Naive thymus-derived CD4-positive, alpha-beta T cell (primary cell): ENCODE measurements at places on chromosomes 11 and 22.

DNA sequence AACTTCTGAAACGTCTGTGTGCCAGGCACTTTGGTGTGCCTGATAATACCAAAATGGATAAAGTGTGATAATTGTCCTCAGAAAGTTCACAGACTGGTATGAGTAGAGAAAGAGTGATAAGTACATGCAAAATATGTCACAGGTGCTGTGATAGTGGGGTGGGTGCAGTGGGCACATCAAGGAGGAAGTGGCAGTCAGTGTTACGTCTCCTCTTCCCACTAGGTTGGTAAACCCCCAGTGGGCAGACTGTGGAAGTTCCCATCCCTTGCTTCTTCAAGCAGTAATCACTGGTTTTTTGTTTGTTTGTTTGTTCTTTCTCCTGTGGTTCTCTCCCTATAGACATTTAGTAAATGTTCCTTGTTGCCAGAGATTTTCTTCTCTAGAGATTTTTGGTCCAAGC lies 5.4 kb downstream of the RNF121 start:
- H3K4me3 ChIP-seq: no peak overlapping the region
- H3K4me1 ChIP-seq: peaks cover 12% of the 10 kb centered on the region
- no peak for DNase-seq
- no peaks in the 10 kb centered on the region for H3K27me3 ChIP-seq

- H3K36me3 ChIP-seq: no peaks in the 10 kb centered on the region
- H3K4me1 ChIP-seq: peaks cover 99% of the 10 kb centered on the region
- no peak for DNase-seq
- H3K4me3 ChIP-seq: no peak overlapping the region
Measured at GRCh38 chr11:64866173-64866491, 12.3 kb downstream of the EHD1 start.

DNA sequence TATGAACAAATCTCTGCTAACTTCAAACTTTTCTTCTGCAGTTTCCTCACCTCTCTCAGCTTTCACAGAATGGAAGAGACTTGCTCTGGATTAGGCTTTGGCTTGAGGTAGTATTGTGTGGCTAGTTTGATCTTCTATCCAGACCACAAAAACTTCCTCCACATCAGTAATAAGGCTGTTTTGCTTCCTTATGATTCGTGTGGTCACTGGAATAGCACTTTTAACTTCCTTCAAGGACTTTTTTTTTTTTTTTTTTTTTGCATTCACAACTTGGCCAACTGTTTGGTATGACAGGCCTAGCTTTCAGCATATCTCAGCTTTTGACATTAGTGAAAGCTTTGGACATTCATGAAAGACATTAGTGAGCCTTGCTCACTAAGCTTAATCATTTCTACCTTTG lies 47.5 kb upstream of the LRRC55 start:
- H3K4me3 ChIP-seq: no peak overlapping the region
- no peaks in the 10 kb centered on the region for H3K4me1 ChIP-seq
- H3K36me3 ChIP-seq: no peaks in the 10 kb centered on the region
- no peak for DNase-seq
- no peaks in the 10 kb centered on the region for H3K27me3 ChIP-seq

DNA sequence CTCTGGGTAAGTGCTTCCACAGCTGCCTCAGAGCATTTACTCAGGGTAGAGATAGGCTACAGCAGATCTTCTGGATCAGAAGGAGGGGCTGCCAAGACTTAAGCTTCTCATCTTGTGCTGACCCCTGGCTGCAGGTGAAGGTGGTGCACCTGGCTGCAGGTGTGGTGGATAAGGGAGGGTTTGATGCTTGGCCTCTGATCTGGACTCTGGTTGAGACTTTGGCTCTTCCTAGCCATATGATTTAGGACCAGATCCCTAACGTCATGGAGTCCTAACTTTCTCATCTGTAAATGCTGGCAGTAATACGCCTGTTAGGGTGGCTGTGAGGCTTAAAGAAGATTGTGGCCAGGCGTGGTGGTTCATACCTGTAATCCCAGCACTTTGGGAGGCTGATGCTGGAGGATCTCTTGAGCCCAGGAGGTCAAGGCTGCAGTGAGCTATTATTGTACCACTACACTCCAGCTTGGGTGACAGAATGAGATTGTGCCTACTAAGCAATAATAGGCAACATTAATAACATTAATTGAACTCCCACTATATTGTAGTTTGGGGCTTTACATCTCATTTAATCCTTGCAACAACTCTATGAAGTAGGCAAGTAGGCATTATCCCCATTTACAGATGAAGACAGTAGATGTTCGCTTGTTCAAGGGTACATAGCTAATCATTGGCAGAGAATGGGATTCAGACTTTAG lies 10.7 kb downstream of the DTX4 start:
- H3K27me3 ChIP-seq: no peaks in the 10 kb centered on the region
- no peak overlapping the region for H3K4me3 ChIP-seq
- H3K36me3 ChIP-seq: no peaks in the 10 kb centered on the region
- DNase-seq: no peak
- no peaks in the 10 kb centered on the region for H3K4me1 ChIP-seq
- H3K27ac ChIP-seq: no peak overlapping the region

- no peak for DNase-seq
- no peak overlapping the region for H3K27ac ChIP-seq
- peaks cover 3% of the 10 kb centered on the region for H3K4me1 ChIP-seq
- no peaks in the 10 kb centered on the region for H3K27me3 ChIP-seq
- no peaks in the 10 kb centered on the region for H3K36me3 ChIP-seq
- no peak overlapping the region for H3K4me3 ChIP-seq
Measured at GRCh38 chr11:76997512-76997911, 36.7 kb upstream of the B3GNT6 start.
